Right renal cortex interstitium (tissue), 3 donors: ENCODE measurements at places on chromosomes 4 and X. TPM values are rescaled to one million over a fixed set of nuclear protein-coding genes. Genes with fewer than 3 reads are reported as not detected.

ATP1B4 gene
- not detected for polyA plus RNA-seq

SLC9B2 gene
- polyA plus RNA-seq: 13.8 TPM

MAGEE2 gene
- 0.69 TPM for polyA plus RNA-seq

- no peak for DNase-seq
Measured at GRCh38 chr4:175421506-175421905, 390.6 kb downstream of the GPM6A start.

GRCh38 chrX:11259437-11259836 is 33.8 kb upstream of the AMELX start:
- DNase-seq: no peak

CXXC4 gene
- polyA plus RNA-seq: 10.8 TPM

DNA sequence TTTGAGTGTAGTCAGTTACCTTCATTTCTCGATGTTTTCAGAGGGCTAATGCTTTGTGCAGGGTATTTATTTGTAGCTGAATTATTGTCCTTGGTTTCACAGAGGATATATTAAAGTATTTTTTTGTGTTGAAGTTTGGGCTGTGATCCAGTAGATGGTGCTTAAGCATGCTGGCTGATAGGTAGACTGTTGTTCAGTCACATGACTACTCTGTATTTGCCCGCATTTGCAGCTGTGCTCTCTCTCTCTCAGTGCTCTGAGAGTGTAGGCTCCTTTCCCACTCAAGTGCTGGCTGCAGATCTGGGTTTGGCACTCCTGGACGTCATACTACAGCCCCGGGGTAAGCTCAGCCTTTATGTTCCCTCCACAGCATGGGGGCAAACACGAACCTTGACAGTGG is 21.7 kb downstream of the RAB40AL start:
- no peak for DNase-seq

DAPP1 gene
- 1.8 TPM for polyA plus RNA-seq

BCORL1 gene
- 17.5 TPM for polyA plus RNA-seq
